ENCODE measurements at places on chromosomes 12 and 14. TPM values are rescaled to one million over a fixed set of nuclear protein-coding genes. Genes with fewer than 3 reads are reported as not detected.

DNA sequence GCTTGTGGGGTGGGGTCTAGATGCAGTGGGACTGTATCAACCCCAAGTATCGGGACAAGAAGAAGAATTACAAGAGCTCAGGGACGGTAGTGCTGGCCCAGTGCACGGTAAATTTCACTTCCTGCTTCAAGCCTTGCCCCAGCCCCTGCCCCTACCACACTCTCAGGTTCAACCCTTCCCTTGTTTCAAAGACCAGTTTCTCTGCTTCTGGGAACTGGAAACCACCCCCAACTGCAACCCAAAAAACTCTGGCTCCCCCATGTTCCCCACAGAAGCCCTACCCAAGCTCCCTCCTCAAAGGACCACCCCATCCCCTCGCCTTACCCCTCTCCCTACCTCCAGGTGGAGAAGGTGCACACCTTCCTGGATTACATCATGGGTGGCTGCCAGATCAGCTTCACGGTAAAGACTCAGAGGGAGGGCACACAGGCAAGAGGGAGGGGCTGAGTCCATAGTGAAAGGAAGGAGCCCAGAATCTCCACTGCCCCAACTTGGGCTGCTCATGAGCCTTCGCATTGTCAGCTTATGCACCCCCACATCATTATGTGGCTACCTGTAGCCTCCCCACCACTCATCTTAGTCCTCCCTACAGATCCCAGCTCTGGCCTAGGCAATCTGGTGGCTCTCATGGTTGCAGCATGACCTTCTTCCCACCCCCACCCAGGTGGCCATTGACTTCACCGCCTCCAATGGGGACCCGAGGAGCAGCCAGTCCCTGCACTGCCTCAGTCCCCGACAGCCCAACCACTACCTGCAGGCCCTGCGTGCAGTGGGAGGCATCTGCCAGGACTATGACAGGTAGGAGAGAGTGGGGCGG lies 4.3 kb downstream of the CPNE6 start:
- no peak for DNase-seq

GRCh38 chr12:22539055-22539454 lies 5.3 kb downstream of the C2CD5 start:
- no peak for DNase-seq

DNA sequence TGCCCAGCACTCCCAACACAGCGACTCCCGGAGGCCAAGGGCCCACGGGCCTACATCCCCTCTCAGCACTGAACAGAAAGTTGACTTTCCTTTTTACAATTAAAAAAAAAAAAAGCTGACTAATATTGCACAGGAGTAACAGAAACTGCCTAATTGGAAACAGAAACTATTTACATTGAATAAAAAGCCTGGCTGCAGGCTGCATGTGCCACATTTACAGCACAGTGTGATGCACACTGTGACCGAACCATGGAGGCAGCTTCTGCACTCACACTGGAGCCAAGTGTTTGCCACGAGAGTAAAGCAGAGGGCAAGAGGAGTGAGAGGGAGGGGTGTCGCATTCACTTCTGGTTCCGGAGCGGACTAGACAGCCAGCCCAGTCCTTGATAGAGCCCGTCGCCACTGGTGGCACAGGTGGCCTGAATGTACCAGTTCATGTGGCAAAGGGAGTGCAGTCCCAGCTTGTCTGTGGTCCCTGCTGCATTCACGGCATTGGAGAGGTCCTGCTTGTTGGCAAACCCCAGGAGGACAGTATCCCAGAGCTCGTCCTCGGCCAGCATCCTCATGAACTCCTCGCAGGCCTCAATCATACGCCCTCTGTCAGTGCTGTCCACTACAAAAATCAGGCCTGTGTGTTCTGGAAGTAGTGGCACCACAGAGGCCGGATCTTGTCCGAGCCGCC lies 59.2 kb downstream of the SPPL3 start:
- DNase-seq = no peak

The ERBB3 gene
- total RNA-seq = 45.7 TPM

The TMX1 gene
- 40.7 TPM for total RNA-seq

The CRACR2A gene
- 4.0 TPM for total RNA-seq

Data from endodermal cell (in vitro differentiated cells).